Fibroblast of the aortic adventitia (primary cell): ENCODE measurements at places on chromosomes 6 and 20. TPM values are rescaled to one million over a fixed set of nuclear protein-coding genes. Genes with fewer than 3 reads are reported as not detected.

SASH1 gene
- total RNA-seq: 59.5 and 60.2 TPM in 2 replicates

- DNase-seq: no peak
Measured at GRCh38 chr6:136303516-136303915, 13.9 kb upstream of the BCLAF1 start.

DNA sequence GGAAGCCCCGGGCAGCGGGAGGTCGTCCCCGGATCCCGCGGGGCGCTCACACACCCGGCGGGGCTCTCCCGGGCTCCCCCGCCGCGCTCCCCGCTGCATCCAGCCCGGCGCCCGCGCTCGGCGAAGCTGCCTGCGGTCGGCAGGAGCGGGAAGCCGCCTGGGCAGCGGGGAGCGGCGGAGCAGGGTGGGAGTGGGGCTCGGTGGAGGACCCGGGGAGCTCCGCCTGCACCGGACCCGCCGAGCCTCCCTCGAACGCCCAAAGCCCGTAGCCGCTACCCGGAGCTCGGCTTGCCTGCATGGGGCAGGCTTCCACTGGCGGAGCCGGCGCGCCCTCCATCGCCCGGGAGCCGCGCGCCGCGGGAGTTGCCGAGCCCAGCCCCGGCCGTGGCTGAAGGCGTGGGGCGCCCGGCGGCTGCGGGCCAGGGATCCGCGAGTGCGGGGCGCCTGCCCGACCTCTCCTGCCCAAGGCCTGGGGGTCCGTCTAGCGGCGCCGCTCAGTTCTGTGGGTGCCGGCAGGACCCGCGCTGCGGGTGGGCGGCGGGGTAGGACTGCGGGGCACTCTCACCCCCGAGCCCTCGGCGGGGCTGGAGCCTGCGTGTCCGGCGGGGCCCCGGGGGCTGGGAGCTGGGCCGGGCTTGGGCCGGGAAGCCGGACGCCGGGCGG is 671 bp downstream of the CDH4 start:
- DNase-seq: no peak

DNA sequence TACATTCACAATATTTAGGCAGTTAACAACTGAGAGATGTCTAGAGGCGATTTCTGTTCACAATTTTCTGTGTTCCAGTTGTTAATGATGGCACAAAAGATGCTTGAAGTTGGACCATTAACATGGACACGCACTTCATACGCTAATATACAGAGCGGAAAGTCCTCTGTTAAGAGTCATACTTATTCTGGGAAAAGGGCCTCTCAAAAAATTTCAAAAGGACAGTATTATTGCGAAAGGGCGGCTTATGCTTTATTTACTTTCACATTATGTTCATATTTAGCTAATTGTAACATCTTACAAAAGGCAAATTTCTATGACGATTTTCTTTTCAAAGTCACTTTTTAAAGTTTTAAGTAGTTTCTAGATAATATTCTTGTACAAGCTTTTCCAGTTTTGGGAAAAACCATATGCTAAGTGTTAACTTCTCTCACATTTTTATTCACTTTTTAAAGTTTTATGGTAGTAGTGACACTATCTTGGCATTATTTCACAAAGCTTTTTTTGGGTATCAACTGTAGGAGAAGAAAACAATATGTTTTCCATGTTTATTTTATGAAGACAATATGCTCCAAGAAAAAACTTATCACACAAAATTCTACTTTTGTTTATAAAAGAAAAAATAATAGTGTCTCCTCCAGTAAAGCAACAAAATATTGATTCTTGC is 62.3 kb downstream of the MAP7 start:
- no peak for DNase-seq
